Stimulated activated CD4-positive, alpha-beta T cell treated with anti-CD3 and anti-CD28 coated beads, Interleukin-1b, Interleukin-23, amount 100 ng/mL, for 1 hour (primary cell): ENCODE measurements at places on chromosomes 4 and X.

DNA sequence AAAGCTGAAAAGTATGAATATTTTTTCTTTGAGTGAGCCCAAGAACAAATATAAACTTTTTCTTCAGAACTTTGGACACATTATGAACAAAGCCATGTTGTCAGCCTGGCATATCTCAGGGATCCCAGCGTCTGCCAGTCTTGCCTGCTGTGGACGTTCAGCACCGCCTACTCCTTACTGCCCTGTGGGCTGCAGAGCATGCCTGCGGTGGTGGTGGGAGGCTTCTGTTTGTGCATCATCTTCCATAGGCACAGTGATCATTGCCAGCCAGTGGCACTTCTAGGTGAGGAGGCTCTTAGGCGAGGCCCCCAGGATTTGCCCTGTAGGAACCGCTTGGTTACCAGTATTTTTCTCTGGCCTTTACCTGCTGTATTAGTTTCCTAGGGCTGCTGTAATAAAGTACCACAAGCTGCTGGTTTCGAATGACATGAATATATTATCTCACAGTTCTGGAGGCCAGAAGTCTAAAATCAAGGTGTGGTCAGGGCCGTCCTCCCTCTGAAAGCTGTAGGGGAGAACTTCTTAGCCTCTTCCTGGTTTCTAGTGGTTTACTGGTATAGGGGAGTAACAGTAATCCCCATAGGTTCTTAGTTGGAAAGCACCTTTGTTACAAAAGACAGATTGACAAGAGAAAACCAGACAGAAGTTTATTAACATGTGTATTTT is 15.4 kb downstream of the ANXA3 start:
- no peak for DNase-seq

DNA sequence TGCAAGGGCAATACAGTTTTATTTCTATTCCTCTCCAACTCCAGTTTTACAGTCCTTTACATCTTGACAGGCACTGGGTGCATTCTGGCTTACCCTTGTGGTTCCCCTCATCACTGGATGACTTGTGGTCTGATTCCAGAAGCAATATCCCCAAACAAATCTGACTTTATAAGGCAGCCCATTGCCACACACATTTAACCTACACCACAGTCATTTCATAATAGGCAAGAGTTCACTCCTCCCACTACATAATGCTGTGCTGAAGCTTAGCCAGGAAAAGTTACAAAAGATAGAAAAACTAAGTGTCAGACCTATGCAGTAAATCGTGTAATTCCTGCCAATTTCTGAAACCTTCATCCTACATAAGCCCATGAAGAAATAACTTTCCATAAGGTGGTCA is 82.9 kb upstream of the MID1IP1 start:
- no peak for DNase-seq

GRCh38 chr4:22416403-22416802 is 99.5 kb downstream of the ADGRA3 start:
- DNase-seq: no peak

- DNase-seq: no peak
Observed at GRCh38 chr4:139416073-139416673, 37.7 kb upstream of the RAB33B start.

DNA sequence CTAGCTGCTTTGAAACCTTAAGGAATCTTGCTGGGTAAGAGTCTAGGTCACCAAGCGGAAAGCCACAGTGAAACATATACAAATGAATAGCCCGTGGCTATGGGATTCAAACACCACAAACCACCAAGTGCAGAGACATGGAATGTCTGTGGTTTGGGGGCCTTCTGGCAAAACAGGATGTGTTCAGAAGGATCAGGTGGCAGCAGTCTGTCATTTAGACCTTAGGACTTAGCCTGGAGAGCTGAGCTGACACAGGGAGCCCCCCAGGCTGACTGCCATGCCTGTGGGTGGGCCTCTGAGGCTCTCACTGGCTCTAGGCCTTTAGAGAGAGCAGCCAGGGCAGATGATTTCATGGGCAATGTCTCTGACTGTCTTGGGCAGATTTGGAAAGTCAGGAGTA is 225.6 kb downstream of the FBXW7 start:
- no peak for DNase-seq

- DNase-seq: no peak
Observed at GRCh38 chrX:15399962-15400391, 15.8 kb upstream of the VEGFD start.

DNA sequence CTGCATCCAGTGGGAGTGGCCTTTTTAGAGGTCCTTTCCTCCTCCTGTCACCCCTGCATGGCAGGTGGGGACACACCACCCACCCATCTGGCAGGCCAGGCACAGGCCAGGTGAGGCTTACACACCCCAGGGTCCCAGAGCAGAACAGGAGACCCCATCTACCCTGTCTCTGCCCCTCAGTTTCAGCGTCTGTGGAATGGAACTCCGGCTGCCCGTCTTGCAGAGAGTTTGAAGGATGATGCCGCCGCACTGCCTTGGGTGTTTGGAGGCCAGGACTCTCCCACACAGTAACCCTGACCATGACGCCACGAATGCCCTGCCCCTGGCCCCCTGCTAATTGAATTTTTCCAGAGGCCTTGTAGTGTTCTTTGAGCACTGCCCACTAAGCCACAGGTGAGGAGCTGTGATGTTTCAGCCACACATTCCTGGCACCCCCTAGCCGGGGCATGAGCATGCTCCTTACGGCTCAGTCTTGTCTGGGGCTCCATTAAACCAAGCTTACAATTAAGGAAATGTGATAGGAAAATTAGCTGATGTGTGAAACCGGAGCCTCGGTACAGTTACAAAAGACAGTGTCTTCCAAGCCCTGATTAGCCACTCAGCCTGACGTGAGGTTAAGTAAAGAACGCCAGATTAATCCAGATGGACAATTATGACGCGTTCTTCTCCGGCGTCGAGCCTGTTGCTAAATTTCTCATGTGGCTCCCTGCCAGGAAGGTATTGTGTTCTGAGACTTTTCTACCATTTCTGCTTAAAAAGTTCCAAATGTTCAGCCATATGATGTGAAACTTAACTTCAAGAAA is 39.3 kb downstream of the HMX1 start:
- no peak for DNase-seq

- DNase-seq: no peak
Observed at GRCh38 chrX:8404471-8404870, 60.2 kb upstream of the VCX3B start.

DNA sequence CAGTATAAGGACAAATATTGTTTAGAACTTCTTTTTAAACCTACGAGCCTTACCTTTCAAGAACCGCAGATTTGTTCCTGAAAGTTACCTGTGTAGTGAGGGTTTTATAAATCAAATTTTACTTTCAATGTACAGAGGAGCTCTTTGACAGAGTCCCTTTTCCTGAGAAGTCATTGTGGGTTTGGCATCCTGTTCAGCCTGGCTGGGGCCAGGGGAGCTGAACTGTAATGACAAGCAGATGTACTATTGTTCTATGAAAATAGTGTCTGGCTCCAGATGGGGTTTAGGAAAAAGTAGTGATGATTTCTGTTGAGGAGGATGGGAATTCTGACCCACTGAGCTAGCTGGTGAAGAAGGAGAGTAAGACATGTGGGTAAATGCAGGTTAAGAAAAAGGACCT is 196.2 kb upstream of the PGRMC2 start:
- DNase-seq: no peak

- DNase-seq: no peak
Observed at GRCh38 chrX:1534301-1535168, 2.5 kb downstream of the P2RY8 start.

DNA sequence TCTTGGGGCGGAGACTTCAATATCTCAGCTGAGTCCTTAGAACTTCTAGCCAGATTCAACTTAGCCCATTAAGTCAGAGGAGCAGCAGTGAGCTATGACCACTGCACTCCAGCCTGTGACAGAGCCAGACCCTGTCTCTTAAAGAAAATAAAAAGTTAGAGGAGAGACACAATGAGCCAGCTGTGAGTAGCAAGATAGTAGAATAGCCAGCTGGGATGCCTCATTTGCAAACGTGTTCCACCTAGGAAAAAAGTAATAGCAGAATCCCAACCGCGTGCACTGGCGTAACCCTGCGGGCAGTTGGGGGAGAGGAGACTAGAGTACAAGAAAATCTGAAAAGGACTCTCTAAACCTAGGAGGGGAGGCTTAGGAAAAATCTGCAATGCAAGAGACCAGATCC is 133.2 kb upstream of the ANXA3 start:
- no peak for DNase-seq

DNA sequence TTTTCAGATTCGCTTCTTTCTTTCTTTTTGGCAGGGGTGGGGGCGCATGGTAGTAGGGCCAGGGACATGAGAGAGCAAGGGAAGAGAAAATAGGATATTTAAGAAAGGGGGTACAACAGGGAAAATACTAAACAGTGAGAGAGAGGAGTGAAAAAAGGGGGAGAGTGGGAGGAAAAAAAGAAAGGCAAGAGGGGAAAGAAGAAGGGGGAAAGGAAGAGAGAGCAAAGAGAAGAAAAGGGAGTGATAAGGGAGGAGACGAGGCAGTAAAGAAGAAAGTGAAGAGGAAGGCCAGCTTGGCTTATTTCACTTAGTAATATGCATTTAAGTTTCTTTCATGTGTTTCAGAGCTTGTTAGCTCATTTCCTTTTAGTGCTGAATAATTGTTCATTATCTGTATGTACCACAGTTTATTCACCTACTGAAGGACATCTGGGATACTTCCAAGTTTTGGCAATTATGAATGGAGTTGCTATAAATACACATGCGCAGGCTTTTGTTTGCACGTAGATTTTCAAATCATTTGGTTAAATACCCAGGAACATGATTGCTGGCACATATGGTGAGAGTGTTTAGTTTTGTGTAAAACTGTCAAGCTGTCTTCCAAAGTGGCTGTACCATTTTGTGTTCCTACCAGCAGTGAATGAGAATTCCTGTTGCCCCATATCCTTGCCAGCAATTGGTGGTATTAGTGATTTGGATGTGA is 37.3 kb downstream of the CASP6 start:
- DNase-seq: no peak

GRCh38 chr4:5069901-5070300 is 18.6 kb downstream of the STK32B start:
- DNase-seq: no peak
